Calu3 (cell line): ENCODE measurements at places on chromosomes 7 and 10. TPM values are rescaled to one million over a fixed set of nuclear protein-coding genes. Genes with fewer than 3 reads are reported as not detected.
A peak's percentile ranks its signal among the peaks of the same experiment; 100 is the strongest.

DNA sequence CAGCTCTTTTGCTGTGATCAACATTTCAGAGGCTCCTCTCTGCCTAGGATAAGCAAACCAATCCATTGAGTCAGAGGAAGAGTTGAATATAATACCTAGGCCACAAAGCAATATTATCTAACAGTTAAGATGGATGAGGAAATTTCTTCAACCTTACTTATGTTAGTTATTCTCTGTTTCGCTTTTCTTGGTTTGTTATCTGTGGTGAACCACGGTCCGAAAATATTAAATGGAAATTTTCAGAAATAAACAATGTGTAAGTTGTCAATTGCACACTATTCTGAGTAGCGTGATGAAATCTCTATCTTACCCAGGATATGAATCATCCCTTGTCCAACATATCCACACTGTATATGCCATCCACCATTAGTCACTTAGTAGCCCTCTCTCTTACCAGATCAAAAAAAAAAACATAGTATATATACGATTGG is 1.5 kb upstream of the HTR7 start:
- peaks cover 5% of the 10 kb centered on the region for H3K36me3 ChIP-seq
- H3K4me3 ChIP-seq = no peak overlapping the region
- no peak overlapping the region for H3K27ac ChIP-seq
- DNase-seq = no peak

- no peaks in the 10 kb centered on the region for H3K36me3 ChIP-seq
- peaks cover 36% of the 10 kb centered on the region for H3K27me3 ChIP-seq
- no peak overlapping the region for H3K4me3 ChIP-seq
- no peak overlapping the region for H3K27ac ChIP-seq
- no peaks in the 10 kb centered on the region for H3K4me1 ChIP-seq
- no peak for DNase-seq
Observed at GRCh38 chr10:123568751-123569150, 97.4 kb upstream of the GPR26 start.

DNA sequence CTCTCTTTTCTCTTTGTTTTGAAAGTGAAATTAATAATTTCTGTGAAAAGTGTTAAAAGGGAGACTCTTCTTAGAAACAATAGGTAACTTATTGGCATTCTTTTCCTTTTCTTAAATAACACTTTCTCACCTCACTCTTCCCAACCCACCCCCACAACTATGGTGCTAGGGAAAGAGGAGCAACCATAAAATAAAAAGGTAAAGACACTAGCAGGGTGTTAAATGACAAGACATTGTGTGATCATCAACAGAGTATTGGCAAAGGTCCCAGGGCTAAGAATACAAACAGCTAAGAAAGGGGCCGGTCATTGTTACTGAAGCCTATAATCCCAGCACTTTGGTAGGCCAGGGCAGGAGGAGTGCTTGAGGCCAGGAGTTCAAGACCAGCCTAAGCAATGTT is 183.7 kb downstream of the NEBL start:
- no peak for DNase-seq
- no peak overlapping the region for H3K4me3 ChIP-seq

DNA sequence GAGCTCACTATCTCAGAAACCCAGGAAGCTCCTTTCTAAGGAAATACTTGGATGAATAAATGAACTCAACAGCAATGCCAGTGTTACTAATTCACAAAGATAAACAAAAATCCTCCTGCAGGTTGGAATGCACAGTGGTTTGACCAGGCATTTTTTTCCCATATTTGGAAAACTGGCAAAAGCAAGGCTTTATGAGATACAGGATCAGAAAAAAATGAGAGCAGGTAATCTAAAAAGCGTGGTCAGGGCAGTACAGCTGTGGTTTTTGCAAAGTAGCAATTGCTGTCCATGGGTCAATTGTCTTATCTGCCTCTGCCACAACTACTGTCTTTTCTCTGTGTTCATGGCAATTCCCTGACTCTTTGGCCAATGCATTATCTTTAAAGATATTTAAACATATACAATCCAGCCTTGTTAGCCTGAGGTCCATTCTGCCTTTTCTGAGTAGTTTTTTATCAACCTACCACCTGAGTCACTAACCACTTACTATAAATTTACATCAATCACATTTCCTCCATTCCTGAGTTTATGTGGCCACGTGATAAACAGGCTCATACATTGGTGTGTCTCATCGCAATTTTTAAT is 564.5 kb upstream of the IGFBP3 start:
- peak overlapping the region; percentile 9 for H3K4me3 ChIP-seq
- H3K27me3 ChIP-seq = no peaks in the 10 kb centered on the region
- peak overlapping the region; percentile 83 for H3K27ac ChIP-seq
- H3K4me1 ChIP-seq = peaks cover 42% of the 10 kb centered on the region
- peaks cover 5% of the 10 kb centered on the region for H3K36me3 ChIP-seq

DNA sequence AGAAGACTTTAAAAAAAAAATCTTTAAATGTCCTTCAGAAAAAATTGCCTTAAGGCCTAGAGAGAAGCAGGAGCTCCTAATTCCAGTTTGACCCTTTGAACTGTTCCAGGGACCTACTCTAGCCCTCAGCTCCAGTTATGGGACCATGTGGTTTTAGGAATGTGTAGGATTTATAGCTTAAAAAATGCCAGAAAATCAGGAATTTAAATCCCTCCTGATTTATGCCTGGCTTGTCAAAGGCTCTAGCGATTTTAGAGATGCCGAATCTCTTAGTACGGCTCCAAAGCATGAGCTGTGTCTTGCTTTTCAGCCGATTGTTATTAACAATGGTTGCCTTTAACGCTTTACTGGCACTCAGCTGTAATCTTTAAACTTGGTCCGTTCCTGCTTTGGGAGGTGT is 130.6 kb upstream of the NPVF start:
- H3K27me3 ChIP-seq = peaks cover 56% of the 10 kb centered on the region
- no peak overlapping the region for H3K27ac ChIP-seq
- H3K36me3 ChIP-seq = no peaks in the 10 kb centered on the region
- DNase-seq = no peak
- H3K4me1 ChIP-seq = no peaks in the 10 kb centered on the region

DNA sequence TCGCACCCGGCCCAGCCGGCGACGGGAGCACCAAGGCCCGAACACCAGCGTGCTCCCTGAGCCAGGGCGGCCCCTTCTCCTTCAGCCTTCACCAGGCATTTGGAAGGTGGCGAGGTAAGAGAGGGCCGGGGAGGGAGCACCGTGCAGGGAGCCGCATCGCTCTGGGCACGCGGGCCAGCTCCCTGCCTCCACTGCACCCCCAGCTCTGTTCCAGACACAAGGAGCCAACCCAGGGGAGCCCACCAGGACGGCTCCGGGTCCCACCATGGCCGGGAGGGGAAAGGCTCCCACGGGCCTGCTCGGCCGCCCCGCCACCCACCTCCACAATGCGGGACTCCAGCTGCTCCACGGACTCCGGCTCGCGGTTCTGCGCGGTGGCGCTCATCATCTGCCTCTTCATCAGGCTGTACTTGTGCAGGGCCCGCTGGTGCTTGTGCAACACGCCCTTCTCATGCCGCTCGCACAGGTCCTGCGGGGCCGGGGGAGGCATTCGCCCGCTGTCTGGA is 15.1 kb downstream of the NUDT1 start:
- H3K4me1 ChIP-seq = peaks cover 15% of the 10 kb centered on the region
- peaks cover 47% of the 10 kb centered on the region for H3K36me3 ChIP-seq
- H3K27ac ChIP-seq = no peak overlapping the region
- H3K4me3 ChIP-seq = no peak overlapping the region
- H3K27me3 ChIP-seq = no peaks in the 10 kb centered on the region

AKR1D1 gene
- not detected in 2 replicates for total RNA-seq

HTRA1 gene
- 1.3 and 2.4 TPM in 2 replicates for total RNA-seq

SPDYE6 gene
- not detected in 2 replicates for total RNA-seq
